Urinary bladder (tissue), 4 donors: ENCODE measurements at places on chromosomes 1 and 21. TPM values are rescaled to one million over a fixed set of nuclear protein-coding genes. Genes with fewer than 3 reads are reported as not detected.

DNA sequence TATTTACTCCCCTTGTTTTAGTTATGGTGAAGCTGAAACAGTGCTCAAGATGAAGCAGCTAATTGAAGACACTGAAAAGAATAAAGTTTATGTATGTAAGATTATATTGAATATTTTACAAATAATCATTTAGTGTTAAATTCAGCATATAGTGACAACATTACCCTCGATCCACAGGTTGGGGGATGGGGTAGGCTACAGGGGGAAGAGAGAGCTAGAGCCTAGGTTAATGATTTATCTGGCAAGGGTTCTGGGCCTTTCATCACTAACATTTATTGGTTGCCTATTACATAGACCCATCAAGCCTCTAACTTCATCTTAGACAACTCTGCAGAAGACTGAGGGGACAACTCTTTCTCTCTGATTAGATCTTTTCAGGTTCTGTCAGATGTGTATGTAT lies 21.3 kb downstream of the ZCCHC17 start:
- DNase-seq: no peak

DNA sequence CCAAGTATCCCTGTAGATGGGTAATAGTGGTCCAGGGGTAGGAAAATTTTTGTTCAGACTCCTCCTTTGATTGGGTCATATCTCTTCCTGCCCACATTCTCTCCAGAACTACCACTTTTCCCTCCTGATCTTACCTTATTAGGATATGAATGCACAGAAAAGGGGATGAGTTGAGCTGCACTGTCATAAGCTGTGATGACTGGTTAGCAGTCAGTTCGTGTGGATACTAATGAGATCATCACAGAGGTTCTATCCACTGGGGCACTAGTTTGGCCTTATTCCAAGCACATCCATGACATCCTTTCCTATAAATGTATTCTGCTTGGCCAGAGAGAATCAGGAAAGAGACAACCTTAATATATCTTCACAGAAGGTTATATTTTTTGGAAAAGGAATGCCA lies 22.1 kb upstream of the TBX15 start:
- no peak for DNase-seq

- no peak for DNase-seq
These were observed 8.1 kb downstream of the MTF1 start for GRCh38 chr1:37851262-37851661.

GRCh38 chr1:65344171-65344814 lies 35.0 kb downstream of the DNAJC6 start:
- no peak for DNase-seq

DNA sequence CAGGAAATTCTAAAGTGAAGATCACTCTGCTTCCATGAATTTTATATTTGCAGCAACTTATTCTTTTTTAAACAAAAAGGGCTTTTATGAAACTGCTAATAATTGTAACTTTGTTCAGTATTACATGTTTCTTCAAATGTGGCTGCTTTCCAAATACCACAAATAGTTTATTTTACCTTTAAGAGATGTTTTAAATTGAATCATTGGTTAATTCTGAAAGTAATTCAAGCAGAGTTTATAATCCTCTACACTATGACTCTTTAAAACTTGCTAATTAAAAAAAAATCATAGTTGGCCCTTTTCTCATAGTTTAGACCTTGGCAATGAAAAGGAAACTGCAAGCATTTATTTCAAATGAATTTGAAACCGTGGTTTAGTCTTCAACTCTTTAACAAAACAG lies 59.6 kb downstream of the SDCCAG8 start:
- DNase-seq: no peak

DNA sequence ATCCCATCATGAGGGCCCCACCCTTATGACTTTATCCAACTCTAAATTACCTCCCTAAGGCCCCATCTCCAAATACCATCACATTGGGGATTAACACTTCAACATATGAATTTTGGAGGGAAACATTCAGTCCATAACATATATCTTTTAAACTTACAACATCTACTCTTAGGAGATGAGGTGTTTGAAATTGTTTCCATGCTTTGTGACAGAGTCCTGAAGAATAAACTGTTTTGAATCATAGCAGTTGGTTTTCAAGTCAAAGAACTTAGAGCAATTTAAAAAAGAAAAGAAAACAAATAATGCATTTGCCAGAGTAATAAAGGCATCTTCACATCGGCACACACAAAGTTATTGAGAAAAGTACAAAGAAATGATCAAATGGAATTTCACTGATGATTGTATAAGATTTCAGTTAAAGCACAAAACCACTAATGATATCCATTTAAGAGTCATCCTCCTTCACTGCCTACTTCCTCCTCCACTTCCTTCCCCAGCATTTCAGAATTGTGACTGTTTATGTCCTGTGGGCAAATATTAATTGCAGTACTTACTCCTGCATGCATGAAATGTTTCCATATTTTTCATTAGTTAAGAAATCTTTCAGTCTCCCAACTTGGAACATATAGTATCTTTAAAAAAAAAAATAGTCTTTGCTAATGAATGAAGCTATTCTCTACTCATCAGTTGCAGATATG lies 202.0 kb downstream of the LRRC40 start:
- no peak for DNase-seq

GRCh38 chr1:1169429-1170214 lies 4.1 kb upstream of the TTLL10 start:
- no peak for DNase-seq

DNA sequence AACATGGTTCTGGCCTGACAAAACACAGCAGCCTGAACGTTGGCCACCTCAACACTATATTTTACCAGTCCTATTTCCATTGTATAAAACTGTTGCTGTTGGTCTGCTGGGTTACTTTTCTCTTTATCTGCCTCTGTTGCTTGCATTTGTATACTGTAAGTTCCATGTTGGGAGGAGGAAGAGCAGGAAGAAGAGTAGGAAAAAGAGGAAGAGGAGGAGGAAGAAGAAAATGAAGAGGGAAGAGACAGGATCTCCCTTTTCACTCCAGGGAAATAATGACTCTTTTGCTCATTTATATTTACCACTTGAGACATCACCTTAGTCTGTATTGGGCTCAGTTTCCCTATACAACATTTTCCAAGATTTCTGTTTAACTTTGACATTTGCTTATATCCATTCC lies 134.2 kb downstream of the PTPRC start:
- no peak for DNase-seq

DNA sequence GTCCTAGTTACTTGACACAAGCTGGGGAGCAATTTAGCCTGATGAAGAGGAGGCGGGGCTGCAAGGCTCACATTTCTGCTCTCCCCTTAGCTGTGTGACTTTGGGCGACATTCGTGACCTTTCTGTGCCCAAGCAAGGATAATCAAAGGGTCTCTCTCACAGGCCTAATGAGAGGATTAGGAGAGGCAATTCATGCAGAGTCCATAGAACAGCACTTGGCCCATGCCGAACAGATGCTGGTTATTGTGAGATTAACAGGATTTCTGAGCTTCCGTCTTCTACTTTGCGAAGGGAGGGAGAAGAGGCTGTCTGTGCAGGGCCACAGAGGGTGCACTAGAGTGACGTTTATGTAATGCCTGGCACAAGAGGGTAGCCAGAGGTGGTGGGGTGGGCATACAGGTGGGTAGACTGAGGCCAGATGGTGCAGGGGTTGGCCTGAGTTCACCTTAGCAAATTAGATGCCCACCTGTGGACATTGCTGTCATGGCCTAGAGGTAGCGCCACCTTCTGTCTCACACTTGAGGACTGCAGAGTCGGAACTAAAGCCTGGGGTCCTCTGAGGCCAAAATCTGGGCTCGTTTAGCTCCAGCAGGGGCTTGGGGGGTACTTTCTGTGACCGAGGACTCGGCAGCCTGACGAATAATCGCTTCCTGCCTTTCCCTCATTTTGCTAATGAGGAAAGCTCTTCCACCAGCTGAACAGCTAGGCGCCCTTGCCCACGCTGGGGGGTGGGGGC lies 18.6 kb downstream of the ACTL8 start:
- no peak for DNase-seq

GRCh38 chr1:37257646-37258045 lies 216.7 kb upstream of the ZC3H12A start:
- no peak for DNase-seq

GRCh38 chr1:229563241-229563640 lies 4.7 kb upstream of the ABCB10 start:
- no peak for DNase-seq

DNA sequence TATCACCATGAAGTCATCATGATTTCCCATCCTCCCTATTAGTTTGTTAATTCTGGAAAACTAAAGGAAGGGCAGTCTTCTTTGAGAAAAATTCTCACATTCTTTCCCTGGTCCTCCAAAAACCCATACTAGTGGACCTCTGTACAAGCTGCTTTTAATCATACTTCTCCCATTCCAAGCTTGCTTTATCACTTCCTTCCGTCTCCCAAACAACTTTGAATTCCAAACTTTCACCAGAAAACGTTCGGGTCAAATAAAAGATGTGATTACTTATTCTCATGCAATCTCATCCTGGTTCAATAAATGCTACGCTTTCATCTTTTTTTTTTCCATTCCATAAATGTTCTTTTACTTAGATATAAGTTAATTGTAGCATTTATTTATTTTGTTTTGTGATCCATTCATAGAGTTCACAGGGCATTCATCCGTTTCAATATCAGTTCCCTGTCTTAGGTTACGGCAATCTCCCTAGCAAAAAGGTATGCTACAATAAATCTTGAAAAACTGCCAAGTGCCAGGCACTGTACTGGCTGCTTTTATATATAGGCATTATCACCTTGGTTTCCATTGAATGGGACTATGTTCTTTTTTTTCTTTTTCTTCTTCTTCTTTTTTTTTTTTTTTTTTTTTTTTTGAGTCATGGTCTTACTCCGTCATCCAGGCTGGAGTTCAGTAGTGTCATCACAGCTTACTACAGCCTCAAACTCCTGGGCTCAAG lies 100.2 kb upstream of the GREM2 start:
- DNase-seq: no peak

- DNase-seq: no peak
These were observed at the start of gene ADARB1 for GRCh38 chr21:45074048-45074817. TSS of gene ADARB1 (plus strand) at chr21:45074580. CDS start at chr21:45171657, 97,077 bp downstream.

The CAMK2N1 gene
- total RNA-seq: 17.1 TPM
